ENCODE measurements at places on chromosomes 12 and 14. TPM values are rescaled to one million over a fixed set of nuclear protein-coding genes. Genes with fewer than 3 reads are reported as not detected.

GRCh38 chr14:104541905-104542465 lies 37.6 kb upstream of the C14orf180 start:
- no peak for DNase-seq

GRIP1 gene
- 0.91 TPM for total RNA-seq

GRCh38 chr12:7907009-7907408 lies 29.0 kb downstream of the SLC2A3 start:
- DNase-seq, result peak; percentile 66

- peak; percentile 100 for DNase-seq
These were observed at the start of the genes ALDH6A1 and LIN52 for GRCh38 chr14:74084277-74085046. Gene ALDH6A1, minus strand, starts transcription at chr14:74084453. Its CDS starts 59 bp downstream, at chr14:74084394. Gene LIN52, plus strand, starts transcription at chr14:74084956. Its CDS starts 19 bp downstream, at chr14:74084975.

- peak; percentile 36 for DNase-seq
These were observed 9.4 kb downstream of the ASPG start for GRCh38 chr14:104094709-104095425.

- no peak for DNase-seq
These were observed 63.6 kb downstream of the CHST11 start for GRCh38 chr12:104520242-104520900.

DYRK2 gene
- 4.4 TPM for total RNA-seq

DNA sequence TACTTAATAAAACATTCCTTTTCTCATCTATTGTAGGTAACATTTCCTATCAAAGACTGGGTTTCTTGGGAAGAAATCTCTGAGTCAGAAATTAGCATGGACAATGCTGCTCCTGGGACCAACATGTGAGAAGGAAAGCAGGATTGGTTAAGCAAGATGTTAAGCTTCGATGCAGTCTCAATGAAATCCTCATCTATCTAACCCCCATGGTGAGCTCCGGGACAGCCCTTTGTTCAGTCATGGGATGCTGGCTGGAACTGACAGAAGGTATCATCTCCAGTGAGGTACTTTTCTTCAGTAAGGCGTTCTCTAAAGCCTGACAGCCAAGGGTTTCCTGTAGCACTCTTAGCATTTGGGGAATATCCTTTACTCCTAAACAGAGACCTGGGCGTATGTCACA lies 82.8 kb upstream of the SINHCAF start:
- DNase-seq, result no peak

ACVRL1 gene
- 4.1 TPM for total RNA-seq

NYNRIN gene
- 0.14 TPM for total RNA-seq

- no peak for DNase-seq
These were observed 31.8 kb upstream of the SLC10A1 start for GRCh38 chr14:69828879-69829278.

DNA sequence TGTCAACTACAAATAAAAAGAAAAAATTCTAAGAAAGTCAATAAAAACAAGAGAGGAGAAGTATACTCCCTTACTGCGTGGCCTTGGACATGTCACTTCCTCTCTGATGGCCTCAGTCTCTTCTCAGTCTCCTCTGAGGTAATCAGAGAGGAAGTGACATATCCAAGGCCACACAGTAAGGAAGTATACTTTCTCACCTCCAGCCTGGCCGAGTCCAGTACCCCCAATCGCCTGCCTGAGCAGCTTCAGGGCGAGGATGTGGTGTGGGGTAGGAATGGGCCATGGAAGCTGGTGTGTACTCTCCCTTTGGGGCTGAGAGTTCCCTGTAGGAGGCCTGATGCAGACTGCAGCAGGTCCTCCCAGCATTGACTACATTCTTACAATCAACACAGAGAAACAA lies 15.8 kb downstream of the VDR start:
- DNase-seq, result no peak

- DNase-seq, result no peak
These were observed 18.8 kb upstream of the KRT78 start for GRCh38 chr12:52867642-52868041.

DNA sequence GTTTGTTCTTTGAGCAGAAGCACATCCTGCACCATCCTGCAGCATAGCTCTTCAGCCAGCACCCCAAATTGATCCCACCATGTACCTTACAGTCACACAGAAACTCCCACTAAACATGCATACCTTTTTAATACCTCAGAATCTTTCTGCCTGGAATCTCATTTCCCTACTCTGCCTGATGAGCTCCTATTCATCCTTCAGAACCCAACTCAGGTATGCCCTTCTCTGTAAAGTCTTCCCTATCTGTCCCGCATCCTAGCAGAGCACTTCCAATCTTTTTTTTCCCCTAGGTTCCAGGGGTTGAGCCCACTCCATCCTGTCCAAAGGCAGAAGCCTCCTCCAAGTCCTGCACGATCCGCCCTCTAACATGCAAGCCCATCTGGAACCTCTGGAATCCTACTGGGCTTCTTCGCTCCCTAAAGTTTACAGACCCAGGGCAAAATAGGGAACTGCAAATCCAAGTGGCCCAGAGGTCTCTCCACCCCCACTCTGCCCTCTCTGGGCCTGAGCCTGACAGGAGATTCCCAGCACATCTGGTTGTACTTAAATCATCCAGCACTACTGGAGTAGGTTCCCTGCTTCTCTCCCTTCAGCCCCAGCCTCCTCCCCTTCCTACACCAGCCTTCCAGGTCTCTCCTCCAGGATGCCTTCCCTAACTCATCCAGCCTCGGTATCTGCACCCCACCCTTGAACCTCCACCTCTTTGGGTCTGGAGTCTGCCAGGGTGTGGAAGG lies 4.1 kb upstream of the FIGNL2 start:
- DNase-seq, result no peak

DNA sequence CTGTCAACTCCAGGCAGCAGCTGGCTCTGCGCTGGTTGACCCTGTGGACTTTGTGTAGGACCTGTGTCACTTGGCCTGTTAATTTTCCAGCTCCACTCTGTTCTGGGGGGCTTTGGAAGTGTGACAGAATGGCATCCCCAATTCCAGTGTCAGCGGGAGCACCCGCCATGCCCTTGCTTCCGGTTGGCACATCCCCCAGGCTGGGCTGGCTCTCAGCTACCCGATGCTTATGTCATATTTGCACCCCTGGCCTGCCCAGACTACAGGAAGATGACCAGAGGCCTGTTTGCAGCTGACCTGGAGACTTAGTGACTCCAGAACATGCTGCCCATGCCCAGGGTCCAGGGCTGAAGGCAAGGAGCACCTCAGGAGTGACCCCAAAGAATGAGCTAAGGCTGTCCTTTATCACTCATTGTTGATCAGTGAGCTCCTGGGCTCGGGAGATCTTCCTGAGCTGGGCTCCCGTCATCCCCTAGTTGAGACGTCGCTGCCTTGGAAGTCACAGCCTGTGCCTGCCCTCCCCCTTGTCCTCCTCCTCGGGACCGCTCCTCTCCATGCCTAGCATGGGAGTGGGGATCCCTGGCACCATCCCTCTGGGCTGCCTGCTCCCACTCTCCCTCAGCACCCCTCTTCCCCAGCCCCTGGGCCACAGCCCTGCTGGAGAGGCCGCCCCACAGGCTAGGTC lies 163.4 kb upstream of the RTL1 start:
- no peak for DNase-seq

DNA sequence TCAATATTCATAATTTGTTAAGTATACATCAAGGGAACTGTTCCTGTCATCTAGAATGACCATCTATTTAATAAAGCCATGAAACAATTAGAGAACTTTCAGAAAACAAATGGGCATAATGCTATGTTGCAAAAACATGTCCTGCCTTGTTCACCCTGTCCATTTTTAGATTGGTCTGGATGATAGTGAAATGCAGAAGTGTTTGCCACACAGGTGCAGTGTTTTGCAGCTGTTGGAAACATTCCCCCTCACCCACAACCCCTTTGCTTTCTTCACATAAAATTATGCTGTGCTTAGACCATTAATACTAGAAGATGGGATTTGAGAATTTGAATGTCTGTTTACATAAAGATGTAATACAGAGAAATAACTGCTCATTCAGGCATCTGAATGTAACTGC lies 36.5 kb downstream of the LEMD3 start:
- no peak for DNase-seq

- no peak for DNase-seq
These were observed 176.7 kb downstream of the CRADD start for GRCh38 chr12:93853698-93854478.

MAP3K9 gene
- total RNA-seq, result 2.7 TPM

GPR162 gene
- 13.8 TPM for total RNA-seq

DNA sequence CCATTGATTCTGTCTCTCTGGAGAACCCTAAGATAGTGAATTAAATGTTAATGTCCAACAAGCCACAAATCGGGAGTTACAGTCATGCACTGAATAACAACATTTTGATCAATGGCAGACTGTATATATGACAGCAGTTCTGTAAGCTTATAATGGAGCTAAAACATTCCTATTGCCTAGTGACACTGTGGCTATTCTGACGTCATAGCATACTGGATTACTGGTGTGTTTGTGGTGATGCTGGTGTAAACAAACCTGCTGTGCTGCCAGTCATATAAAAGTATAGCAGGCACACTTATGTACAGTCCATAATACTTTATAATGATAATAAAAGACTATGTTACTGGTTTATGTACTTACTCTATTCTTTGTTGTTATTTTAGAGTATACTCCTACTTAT lies 56.7 kb upstream of the BICD1 start:
- DNase-seq, result peak; percentile 85

- no peak for DNase-seq
These were observed 2.1 kb downstream of the CATSPERB start for GRCh38 chr14:91729756-91730155.

GRCh38 chr12:109595321-109595902 lies 21.8 kb downstream of the MVK start:
- no peak for DNase-seq

GRCh38 chr12:580813-581212 lies 82.4 kb downstream of the NINJ2 start:
- DNase-seq, result no peak

- DNase-seq, result no peak
These were observed 3.5 kb downstream of the C12orf75 start for GRCh38 chr12:105334001-105334400.

FOXM1 gene
- total RNA-seq, result 45.8 TPM

GRCh38 chr14:29037411-29037810 lies 270.8 kb downstream of the FOXG1 start:
- no peak for DNase-seq

- DNase-seq, result peak; percentile 69
These were observed 12.9 kb upstream of the MCRS1 start for GRCh38 chr12:49580572-49581535.

GRCh38 chr12:70332236-70332635 lies 33.9 kb upstream of the KCNMB4 start:
- DNase-seq, result no peak

DNA sequence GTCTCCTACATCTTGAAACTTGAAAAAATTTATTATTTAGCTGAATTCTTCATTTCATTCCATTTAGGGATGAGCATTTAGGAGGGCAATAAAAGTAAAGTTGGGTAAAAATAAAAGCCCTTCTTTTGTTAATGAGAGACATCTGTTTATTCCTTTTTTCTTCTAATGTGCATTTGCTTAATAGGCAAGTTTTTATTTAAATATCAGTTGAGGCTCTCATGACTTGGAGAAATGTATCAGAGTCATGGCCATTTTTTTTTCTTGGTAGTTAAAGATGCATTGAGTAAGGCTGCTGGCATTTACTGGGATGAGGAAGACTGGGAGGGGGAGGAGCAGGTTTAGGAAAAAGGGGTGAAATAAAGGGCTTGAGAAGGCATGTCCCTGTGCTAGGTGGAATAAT lies 609.9 kb upstream of the TMEM132C start:
- no peak for DNase-seq

GRCh38 chr12:132151766-132152410 lies 7.6 kb downstream of the NOC4L start:
- DNase-seq, result no peak

DNA sequence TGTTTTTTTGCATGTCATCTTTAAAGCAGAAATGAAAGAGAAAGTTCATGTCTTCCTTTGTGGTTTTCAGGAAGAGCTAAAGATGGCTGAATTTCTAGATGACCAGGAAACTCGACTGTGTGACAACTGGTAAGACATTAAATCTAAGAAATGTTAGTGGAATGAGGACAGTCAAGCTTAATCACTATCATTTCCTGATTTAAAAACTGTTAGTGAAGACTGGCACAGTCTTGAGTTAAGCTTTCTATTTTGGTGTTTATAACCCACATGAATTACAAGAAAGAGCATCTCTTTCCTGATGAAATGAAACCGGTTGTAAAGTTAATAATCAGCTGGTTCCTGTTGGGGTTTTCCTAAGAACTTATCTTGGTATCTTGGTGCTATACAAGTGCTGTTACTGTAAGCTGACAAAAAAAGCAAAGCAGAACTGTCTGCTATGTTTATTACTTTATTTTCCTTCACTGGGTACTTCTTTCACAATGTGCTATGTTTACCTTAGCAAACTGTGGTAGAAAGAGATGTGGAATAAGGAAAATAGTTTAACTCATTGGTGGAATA lies 5.2 kb downstream of the TRAFD1 start:
- DNase-seq, result peak; percentile 30

DNA sequence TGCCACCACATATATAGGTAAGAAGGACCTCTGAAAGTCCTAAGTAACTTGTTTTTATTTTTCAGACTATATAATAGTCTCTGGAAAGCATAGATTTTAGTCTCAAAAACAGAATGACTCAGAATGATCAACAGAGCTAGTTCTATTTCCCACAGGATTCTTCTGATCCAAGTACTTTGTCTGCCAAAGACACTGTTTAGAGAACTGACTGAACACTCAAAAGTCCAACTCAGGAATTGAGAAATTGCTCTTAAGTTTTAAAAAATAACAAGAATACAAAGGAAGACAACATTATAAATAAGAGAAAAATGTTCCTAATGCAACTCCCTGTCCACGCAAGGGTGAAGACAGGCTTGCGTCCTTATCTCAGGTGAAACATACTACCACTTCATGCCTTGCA lies 29.0 kb downstream of the LGMN start:
- DNase-seq, result no peak

- no peak for DNase-seq
These were observed 983.6 kb downstream of the FLRT2 start for GRCh38 chr14:86513564-86513963.

DNA sequence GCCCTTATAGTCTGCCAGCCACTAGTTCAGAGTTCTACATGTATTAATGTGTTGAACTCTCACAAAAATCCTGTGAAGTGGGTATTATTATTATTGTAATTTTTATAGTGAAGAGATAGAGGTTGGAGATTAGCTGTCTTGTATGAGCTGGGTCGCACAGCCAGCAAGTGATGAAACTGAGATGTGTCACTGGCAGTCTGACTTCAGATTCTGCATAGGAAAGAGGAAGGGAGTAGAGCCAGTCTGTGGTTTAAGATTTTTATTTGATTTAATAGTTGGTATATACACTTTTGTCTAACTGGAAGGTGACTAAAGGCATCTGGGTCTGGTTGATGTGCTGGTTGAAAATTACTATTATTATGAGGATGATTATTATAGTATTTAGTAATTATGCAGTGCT lies 5.8 kb upstream of the FRS2 start:
- no peak for DNase-seq

- DNase-seq, result no peak
These were observed 265.6 kb upstream of the GARIN6 start for GRCh38 chr12:99381992-99382391.

WNT1 gene
- total RNA-seq, result not detected

All from H4 (cell line).